ENCODE measurements at places on chromosomes 13 and 19.
A peak's percentile ranks its signal among the peaks of the same experiment; 100 is the strongest.

DNA sequence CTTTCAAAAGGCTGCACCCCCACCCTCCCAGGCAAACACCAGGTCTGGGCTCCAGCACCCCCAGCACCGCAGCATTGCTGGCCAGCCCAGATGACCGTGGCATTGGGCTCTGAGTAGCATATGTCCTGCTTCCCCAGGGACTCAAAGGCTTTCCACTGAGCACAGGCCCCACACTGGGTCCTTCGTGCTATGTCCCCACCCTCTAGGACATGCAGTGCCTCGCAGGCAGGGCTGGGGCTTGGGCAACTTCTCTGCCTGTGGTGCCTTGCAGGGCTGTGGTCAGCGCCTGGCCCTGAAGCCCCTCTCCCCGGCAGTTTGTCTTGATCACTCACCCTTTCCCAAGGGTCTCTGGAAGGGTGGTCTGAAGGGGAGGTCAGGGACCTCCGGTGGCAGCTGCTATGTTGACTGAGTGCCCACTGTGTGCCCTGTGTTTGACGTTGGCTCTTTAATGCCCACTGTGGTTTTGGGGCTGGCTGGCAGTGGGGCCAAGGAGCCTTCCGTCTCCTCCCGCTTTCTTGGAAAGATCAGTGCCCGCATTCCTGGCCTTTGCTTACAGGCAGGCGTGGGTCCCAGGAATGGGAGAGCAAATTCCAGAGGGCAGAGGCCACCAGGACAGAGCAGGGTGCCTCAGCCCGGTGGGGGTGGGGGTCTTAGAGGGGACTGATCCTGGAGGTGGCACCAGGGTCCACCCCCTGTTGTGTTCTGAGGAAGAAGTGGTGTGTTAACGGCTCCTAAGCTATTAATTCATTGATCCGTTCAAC lies 20.3 kb upstream of the CRTC1 start:
- no peak for DNase-seq

DNA sequence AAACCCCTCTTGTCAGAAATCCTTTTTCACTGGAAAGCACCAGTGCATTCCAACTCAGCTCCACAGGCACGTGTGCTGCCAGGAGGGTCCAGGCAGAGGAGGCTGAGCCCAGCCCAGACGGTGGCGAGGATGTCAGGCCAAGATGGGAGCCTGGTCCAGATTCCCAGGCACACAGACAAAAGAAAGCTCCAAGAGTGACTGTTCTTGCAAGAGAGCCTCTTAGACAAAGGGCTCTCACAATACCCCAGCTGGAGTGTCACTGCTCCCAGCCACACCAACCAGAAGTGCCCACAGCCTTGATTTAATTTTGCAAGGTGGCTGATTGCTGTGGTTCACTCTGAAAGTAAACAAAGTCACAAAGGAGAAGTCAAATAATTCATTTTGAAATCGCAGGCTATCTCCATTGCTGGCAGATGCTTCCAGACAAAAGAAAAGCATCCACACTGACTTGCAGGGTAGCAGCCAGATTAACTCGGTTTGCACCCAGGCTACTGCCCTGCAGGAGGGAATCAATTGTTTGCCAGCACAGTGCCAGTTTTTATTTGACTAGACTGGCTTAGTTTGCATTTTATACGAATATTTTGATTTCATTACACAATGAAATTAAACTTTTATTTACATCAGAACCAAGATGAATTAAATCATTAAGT lies 95.1 kb downstream of the RAB20 start:
- no peak for DNase-seq

- no peak for DNase-seq
These were observed 2.7 kb downstream of the EGLN2 start for GRCh38 chr19:40801426-40802299.

DNA sequence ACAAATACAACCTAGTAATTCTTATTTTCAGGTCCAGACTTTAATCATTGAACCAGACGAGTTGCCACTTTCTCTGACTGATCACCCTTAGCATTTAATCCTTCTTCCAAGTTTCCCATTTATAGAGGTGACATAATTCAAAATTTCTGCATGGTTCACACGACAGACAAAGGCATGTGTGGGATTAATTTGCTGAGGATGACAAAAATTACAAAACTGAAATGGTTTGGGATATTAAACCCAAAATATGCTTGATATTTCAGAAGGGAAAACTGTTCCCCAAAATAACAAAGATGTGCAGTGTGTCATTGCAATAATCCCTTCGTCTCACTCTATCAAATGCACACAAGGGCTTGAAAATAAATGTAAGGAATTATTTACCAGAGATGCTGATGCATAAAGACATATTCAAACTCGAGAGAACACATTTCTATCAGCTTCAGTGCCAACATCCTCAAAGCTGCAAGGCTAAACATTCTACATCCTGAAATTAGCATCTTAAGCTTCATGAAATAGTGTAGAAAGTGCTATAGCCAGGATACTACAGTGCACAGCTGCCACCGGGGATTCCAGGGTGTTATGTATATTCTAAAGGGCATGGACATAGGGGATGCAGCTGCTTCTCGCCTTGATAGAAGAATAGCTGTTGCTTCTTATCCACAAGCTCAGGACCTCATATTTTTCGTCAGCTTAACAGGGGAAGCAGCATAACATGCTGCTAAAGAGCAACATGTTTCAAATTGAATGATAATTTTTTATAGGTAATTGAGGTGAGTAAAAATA lies 198.7 kb upstream of the SLITRK1 start:
- DNase-seq, result no peak

GRCh38 chr13:68745502-68745901 lies 1362.1 kb upstream of the ATXN8OS start:
- no peak for DNase-seq

DNA sequence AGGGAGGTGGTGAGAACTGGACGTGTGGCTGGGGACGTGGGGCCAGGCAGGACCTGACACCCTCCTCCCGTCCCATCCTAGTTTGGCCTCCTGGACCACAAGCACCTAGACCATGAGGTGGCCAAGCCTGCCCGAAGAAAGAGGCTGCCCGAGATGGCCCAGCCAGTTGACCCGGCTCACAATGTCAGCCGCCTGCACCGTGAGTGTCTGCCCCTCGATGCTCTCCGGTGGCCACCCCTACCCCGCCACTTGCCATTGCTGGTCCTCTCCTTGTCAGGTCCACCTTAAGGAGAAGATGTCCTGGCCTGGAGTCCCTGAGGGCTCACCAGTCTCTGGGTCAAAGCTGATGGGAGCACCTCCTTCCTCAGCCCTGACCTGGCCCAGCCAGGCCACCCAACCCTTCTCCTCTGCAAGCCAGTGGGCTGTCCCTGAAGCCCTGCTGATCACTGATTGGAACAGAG lies 2.2 kb downstream of the ANGPTL4 start:
- no peak for DNase-seq

GRCh38 chr19:17052439-17052838 lies 22.8 kb downstream of the HAUS8 start:
- peak; percentile 68 for DNase-seq

DNA sequence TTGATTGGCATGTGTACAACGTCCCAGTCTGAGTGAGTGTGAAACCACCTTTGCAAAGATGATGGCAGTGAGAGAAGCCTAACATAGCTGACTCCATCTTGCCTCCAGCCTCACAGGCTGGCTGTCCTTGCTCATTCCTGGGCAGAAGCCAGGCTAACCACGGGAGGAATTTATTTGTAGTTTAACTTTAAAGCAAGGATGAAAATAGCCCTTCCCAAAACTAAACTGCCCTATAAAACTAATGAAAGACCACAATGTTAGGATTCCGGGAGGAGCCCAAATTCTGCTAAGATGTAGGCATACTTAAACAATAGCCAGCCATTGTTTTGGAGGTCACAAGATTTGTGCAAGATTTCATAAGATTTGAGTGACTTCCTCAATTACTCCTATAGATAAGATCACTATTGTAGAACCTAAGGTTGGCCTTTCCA lies 96.6 kb upstream of the LSM14A start:
- no peak for DNase-seq

DNA sequence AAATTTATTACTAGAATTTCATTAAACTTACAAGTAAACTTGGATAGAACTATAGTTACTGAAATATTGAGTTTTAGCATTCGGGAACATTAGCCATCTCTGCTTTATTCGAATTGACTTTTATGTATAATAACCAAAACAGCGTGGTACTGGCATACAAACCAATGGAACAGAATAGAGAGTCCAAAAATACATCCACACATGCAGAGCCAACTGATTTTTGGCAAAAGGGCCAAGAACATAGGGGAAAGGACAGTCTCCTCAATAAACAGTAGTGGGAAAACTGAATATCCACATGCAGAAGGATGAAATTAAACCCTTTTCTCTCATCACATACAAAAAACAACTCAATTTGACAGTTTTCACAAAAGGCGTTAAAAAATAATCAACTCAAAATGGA lies 84.3 kb downstream of the EPSTI1 start:
- DNase-seq, result no peak

DNA sequence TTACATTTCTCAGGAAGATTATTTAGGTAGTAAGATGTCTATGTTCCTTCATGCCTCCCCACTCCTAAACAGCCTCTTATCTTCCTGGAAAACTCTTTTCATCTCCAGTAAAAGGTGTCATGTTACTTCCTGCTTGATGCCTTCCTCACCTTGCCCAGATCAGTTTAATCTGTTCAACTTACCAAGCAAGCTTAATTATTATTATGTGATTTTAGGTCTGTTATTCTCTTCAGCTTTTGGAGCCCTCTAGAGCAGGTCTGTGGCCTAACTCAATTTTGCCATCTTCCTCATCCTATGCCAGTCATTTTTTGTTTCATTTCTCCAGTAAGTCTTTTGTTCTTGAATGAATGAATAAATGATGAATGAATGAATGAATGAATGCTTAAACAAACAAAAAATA lies 528.4 kb downstream of the DCT start:
- no peak for DNase-seq

DNA sequence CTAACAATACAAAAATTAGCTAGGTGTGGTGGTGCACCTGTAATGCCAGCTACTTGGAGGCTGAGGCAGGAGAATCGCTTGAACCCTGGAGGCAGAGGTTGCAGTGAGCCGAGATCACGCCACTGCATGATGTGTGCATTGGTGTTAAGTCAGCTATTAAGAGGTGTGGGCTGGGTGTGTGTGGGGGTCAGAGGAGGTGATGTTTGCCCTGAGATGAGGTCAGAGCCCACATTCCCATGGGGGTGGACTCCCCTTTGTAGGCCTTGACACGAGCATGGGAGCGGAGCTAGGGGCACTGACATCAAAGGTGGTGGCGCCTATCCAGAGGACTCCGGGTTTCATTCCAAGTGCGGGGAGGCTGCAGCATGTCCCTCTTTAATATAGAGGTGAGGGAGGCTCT lies 34.6 kb upstream of the LDLR start:
- DNase-seq, result no peak

GRCh38 chr13:108185223-108185622 lies 30.1 kb downstream of the LIG4 start:
- no peak for DNase-seq

DNA sequence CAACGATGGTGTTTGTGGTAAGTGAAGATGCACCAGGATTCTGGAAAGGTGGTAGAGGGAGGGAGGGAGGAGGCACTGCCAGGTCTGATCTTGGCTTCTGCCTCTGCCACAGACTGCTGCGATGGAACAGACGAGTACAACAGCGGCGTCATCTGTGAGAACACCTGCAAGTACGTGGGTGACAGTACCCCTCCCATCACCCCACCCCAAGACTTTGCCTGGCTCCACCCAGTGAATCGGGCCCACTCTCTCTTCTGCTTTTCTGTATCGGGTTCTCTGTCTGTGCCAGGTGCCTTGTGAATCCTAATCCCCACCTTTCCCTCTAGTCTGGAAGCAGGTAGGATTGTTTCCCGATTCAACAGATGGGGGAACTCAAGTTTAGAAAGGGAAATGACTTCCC lies 2.5 kb downstream of the PRKCSH start:
- DNase-seq, result no peak

GRCh38 chr13:42055500-42056085 lies 7.1 kb downstream of the DGKH start:
- no peak for DNase-seq

GRCh38 chr13:39306639-39307589 lies 268.7 kb downstream of the NHLRC3 start:
- DNase-seq, result no peak

- no peak for DNase-seq
These were observed 70.0 kb upstream of the GTF3A start for GRCh38 chr13:27354379-27354778.

GRCh38 chr13:21435687-21436151 lies 23.4 kb downstream of the ZDHHC20 start:
- DNase-seq, result peak; percentile 53

DNA sequence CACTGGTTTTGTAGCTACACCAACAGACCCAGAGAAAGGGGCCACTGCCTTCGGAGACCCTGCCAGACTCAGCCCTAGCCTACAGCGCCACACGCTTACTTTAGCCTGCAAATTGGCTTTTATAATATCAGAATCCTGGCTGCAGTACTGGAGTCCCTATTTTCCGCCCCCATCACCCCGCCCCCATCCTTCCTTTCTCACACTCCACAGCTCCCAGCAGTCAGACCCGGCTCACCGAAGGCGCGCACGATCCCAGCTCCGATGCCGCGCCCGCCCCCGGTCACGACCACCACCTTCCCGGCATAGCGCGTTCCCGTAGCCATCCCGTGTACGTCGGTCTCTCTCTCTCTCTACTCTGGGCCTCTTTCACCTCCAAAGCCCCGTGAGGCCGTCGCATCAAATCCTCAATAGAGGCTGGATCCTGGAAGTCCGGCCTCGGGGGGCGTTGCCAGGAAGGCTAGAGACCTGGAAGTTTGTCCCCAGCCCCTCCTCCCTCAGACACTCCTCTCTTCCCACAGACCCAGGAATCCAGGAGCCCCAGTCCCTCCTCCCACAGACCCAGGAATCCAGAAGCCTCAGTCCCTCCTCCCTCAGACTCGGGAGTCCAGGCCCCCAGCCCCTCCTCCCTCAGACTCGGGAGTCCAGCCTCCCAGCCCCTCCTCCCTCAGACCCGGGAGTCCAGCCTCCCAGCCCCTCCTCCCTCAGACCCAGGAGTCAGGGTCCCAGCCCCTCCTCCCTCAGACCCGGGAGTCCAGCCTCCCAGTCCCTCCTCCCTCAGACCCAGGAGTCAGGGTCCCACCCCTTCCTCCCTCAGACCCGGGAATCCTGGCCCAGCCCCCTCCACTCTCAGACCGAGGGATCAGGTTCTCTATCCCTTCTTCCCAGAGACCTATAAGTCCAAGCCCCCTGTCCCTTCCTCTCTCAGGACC lies at the start of gene HSD17B14:
Gene HSD17B14 (minus strand): TSS at position 403 of the 929 bp plus-strand sequence. CDS start 80 bp downstream, at position 323.
- peak; percentile 78 for DNase-seq

DNA sequence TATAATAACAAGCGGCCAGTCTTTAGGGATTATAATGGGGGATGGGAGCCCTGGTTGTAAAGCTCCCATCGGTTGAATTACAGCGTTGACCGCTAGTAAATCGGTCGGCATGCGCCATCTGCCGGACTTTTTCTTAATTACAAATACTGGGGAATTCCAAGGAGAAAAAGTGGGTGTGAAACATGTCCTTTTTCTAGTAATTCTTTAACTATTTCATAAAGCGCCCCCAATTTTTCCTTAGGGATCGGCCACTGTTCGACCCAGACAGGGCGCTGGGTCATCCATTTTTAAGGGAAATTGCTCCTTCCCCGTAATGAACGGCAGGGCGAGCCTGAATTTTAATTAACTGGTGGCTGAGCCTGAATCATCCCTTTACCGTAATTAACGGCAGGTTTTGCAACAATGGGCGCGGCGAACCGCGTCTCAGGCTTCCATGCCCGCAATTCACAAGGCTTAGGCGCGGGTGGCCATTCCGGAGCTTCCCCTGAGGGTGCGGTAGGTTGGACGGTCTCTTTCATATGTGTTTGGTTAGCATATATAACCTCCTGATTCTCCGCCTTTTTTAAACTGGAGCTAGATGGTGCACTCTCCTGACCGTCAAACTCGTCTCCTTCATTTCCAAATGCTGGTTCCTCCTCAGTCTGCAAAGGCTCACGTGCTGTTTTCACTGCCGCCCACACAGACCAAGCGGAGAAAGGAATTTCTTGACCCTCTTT lies 30.2 kb upstream of the EVI5L start:
- DNase-seq, result peak; percentile 85

All from hepatocyte (in vitro differentiated cells).